NCI-H1048 (cell line): ENCODE measurements at places on chromosomes 5 and 9.

DNA sequence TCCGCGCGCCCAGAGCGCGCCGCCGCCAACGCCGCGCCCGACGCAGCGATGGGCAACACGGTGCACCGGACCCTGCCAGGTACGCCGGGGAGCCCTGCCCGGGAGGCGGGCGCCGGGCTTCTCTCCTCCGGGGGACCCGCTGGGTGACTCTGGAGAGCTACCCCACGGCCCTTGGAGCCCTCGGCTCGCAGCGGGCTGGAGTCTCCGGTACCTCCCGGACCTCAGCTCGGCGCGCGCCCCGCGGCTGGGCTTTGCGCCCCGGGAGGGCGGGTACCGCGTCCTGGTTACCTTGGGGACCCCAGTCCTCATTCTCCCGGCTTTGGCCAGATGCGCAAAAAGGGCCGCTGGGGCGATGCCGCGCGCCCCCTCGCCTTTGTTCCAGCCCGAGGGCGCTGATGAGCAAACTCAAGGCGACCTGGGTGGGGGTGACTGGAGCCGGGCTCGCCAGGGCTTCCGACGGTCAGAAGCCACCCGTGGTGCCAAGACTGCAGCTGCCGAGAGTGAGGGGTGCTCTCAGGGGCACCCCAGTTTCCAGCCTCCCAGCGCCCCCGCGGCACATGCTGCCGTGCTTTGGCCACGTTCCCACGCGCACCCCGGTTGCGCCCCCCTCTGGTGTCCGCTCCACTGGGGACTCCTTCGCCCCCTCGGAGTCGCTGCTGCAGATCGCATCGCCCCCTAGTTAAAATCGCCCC is 442 bp downstream of the NEURL1B start:
- no peak for DNase-seq

- DNase-seq = no peak
Observed at GRCh38 chr9:114742947-114743346, 61.0 kb upstream of the TEX48 start.

DNA sequence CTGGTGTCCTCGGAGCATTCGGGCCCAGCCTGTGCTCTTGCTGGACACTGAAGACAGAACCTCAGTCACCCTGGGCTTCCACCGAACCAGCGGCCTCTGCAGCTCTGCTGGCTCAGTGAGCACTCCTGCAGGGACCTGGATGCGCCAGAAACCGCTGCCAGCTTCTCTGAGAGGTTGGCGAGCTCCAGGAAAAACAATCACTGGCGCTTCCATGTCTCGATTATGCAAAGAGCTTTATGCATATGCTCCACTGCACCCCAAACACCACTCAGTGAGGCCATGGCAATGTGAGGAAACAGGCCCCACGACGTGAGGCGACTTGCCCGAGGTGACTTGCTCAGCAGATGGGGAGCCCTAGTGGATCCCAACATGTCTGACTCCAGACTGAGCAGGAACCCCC is 11.0 kb downstream of the PRDM12 start:
- no peak for DNase-seq

DNA sequence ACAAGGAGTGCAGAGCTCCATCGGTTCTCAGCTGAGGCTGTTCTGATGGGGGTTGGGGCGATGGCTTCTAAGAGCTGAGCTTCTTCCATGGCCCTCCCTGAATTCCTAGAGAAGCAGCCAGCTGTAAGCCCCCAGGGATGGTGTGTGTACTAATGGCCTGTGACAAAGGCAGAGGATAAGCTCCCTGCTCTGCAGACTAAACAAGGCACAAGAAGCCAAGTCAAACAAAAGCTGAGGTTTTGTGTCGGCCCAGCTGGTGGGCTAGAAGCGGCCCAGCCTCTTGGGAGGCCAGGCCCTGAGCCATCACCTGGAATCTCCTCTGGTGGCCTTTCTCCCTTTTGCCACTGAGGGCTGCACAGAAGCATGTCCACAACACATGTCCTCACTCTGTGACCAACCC is 75.0 kb upstream of the XPA start:
- no peak for DNase-seq

DNA sequence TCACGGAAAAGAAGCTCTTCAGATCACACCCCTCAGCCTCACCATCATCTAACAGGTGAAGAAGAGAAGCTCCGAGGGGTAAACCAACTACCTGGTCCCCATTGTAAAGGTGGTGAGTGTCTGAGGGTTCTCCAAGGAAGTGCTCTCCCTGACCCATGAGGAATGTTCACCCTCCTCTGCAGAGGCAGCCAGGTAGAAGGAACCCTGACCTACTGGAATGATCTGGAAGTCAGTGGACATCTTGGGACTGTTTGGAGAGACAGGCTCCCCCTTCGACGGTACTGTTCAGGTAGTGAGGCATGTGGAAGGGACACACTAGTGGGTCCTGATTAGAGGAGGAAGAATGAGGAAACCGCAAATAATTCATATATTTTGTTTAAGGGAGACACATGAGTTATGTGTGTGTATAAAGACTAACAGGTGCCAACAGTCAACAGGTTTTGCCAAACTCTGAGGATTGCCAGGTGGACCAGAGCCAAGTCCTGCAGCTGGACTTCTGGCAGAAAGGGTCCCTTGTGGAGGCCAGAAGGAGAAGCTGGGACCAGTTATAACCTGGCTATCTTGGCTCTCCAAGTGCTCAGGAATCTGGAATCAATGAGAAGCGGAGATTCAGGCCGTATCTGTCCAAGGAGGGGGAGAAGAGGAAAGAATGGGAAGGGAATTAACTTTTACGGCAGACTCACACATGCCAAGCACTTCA is 3.0 kb upstream of the ZBTB34 start:
- no peak for DNase-seq
